Astrocyte (in vitro differentiated cells and primary cell): ENCODE measurements at places on chromosomes 16 and 17.
A peak's percentile ranks its signal among the peaks of the same experiment; 100 is the strongest.

- no peak for DNase-seq
Measured at GRCh38 chr16:78982096-78982744, 618.3 kb downstream of the MAF start.

DNA sequence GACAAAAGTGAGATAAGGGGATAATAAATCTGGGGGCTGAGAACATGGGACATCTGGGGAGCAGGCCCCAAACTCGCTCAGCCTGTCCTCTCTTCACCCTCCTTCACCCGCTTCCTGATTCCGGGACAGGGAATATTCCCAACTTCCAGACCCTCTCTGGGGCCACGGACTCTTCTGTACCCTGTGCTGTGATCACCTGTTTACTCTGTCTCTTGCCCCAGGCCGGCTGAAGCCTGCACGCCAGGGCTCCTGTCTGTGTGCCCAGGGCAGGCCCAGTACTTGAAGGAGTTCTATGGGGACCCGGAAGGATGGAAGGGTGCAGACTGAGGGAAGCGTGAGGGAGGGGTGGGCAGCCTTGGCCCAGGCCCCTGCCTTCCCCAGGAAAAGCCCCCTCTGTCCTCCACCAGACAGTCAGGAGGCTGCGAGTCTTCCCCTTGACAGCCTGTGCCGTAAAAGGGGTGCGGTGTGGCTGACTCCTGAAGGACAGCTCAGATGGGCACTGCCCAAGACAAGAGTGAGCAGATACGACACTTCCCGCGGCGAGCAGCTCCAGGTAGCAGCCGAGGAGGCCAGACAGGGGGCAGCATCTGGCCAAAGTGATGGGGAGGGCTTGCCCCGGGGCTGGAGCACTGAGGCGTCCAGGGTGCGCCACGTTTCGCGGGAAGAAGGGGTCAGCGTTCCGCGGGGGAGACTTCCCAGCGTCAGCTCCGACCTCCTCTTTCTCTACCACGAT lies 1.0 kb upstream of the CCNF start:
- DNase-seq, result no peak

GRCh38 chr16:20383106-20384029 lies 21.2 kb downstream of the PDILT start:
- DNase-seq, result peak; percentile 21

DNA sequence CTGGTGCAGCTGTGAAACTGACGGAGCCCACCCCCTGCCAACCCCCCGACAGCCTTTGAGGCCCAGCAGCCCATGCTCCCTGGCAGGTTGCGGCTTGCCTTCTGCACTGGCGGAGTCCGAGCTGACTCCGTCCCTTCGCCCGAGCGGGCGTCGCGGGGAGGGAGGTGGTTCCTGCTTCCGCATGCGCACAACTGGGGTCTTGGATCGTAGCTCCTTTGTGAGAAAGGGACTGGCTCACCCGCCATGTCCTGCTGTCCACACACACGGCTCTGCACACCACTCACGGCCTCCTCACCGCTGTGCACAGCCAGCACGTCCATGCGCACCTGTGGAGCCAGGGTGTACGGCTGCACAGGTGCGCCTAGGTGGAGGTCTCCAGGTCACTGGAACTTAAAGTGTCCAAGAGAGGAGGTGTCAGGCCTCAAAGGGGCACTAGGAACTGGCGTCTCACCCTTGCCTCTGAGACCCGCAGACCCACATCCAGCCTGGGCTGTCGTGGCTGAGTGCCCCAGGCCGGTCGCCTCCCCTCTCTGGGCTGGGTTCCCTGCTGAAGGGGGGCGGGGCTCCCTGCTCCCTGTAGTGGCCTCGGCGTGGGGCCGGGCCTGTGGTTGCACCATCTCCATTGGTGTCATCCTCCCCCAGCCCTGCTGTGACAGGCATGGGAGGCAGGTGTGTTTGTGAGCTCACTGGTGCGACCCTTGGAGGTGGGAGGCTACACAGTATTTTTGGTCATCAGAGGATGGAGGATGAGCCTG lies 45.3 kb downstream of the JPH3 start:
- no peak for DNase-seq

DNA sequence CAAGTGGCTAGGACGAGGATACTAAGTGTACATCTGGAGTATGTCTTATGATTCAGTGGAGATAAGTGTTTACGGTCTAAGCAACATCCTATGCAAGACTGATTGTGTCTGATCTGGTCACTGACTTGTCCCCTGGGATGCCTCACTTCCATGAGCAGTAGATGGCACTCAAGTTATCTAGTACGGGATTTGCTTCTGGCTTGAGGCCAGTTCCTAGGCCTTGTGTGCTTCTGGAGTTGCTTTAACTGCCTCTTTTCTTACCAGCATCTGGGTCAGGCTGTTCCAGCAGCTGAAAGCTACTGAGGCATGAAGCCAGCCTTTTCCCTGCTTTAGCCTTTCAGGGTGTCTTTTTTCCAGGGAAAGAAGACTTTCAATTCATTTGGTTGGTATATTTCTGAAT lies 23.0 kb downstream of the SUPT6H start:
- no peak for DNase-seq

DNA sequence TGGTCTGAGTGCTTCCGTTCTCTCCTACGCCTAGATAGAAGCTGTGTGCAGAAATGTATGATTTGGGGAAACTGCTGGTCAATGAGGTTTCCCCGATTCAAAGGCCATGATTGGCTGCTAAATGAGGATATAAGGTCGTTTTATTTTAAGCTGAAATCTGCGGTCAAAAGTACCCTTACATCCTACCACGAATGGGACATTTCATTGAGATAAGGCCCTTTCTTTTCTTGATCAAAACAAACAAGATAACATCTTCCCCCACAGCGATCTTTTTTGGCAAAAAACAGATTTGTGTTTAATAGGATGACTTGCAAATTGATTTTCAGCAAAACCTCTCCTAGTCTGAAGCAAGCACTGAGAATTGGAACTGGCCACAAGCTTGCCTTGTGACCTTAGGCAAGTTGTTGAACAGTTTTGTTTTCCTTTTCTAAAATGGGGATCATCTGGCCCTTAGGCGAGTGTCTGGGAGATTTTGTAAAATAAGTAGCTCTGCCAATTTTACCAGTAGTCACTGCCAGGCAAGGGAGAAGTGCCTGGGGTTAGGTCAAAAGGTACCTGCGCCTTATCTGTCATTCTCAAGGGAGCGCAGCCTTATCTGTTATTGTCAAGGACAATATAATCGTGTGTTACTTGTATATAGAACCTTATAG lies 635 bp downstream of the SCPEP1 start:
- DNase-seq, result no peak

- DNase-seq, result no peak
Measured at GRCh38 chr17:48960834-48961515, 7.4 kb downstream of the GIP start.

- DNase-seq, result peak; percentile 81
Measured at GRCh38 chr17:42517516-42517915, 18.5 kb upstream of the NAGLU start.

DNA sequence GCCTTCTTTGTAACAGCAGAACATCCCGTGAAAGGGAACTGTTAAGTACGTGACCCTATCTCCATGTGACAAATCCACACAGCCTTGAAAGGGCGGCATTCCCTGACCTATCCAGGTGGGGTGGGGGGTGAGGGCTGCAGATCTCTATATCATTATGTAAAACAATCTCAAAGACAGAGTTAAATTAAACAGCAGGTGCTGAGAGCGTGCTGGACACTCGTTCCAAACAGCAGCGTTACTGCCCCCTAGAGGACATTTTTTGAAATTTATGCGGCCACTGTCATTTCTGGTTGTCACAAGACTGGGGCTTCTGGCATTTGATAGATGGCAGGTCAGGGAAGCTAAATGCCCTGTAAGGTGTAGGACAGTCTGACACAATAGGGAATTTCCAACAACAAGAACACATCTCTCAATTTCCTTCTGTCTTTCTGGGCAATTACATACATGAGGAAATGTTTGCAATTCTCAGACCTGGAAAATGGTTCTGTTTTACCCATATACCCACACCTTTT lies 6.7 kb upstream of the SLC25A39 start:
- peak; percentile 16 for DNase-seq

DNA sequence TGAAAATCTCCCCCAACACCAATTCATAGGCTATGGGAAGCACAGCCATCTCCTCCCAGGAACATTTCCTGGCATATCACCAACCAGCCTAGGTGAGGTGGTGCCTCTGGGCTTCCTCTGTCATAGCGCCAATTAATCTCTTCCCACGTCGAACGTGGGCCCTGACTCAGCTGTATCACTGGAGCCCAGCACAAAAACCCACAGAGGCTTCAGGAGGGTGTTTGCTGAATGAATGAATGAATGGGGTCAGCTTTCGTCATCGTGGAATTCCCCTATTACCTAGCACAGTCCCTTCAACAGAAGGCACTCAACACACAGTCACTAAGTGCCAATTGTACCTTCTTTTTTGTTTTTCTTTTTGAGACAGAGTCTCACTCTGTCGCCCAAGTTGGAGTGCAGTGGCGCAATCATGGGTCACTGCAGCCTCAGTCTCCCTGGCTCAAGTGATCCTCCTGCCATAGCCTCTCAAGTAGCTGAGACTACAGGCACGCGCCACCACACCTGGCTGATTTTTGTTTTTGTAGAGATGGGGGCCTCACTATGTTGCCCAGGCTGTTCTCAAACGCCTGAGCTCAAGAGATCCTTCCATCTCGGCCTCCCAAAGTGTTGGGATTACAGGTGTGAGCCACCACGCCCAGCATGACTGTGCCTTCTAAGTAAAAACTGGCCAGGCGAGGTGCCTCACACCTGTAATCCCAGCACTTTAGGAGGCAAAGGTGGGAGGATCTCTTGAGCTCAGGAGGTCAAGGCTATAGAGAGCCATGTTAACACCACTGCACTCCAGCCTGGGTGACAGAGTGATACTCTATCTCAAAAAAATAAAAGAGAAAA lies 4.1 kb downstream of the ZNF688 start:
- DNase-seq, result no peak
